Activated CD8-positive, alpha-beta T cell treated with anti-CD3 and anti-CD28 coated beads for 36 hours (primary cell): ENCODE measurements at places on chromosomes 13 and 19. TPM values are rescaled to one million over a fixed set of nuclear protein-coding genes. Genes with fewer than 3 reads are reported as not detected.
A peak's percentile ranks its signal among the peaks of the same experiment; 100 is the strongest.

- DNase-seq, result no peak
Observed at GRCh38 chr13:28872427-28873176, 52.5 kb downstream of the MTUS2 start.

- no peak for DNase-seq
Observed at GRCh38 chr13:24851546-24851945, 87.6 kb downstream of the RNF17 start.

DNA sequence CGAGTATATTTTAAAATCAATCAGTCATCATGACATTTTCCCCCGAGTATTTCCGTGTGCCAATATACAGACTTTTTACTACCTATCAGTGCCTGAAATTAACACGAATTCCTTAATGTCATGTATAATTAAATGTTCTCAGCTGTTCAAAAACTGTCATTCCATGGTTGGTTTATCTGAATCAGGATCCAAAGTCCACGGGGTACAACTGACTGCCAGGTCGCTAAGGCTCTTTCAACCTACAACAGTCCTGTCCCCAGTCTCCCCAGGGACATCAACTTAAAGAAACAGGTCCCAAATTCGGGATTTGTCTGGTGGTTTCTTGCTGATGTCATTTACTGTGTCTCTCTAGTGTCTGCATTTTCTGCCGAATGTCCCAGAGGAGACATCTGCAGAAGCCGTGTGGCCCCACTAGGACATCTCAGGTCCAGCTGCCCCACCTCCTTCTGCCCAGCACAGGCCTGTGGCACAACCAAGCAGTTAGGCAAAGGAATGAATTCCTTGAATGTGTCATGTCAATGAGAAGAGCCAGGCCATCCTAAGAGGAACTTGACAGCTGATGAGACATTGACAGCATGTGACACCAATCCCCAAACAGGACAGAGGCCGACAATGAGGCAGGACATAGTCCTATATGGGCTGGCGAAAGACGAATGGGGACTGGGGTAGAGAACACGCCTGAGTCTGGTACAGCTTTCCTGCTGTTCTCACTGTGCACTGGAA lies 109.5 kb downstream of the STK24 start:
- DNase-seq, result no peak

DNA sequence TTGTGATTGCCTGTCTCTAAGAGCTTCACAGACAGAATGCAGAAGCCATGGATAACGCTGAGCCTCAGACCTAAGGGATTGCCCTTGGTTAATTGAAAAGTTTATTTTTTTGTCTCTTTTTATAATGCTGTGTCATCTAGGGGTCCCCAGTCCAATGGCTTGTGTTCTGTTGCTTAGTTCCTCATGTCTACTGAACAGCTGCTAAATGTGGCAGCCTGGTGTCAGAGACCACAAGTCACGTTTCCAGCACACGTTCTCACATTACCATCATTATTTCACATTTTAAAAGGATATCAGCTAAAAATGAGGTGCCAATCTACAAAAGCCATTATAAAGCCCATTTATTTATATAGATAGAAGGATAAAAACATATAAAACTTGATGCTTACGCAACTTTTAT lies 1362.0 kb downstream of the PCDH9 start:
- DNase-seq, result no peak

GRCh38 chr19:2548966-2549365 lies 73.0 kb downstream of the GADD45B start:
- no peak for DNase-seq

- no peak for DNase-seq
Observed at GRCh38 chr19:32164384-32164992, 180.9 kb upstream of the ZNF507 start.

- no peak for DNase-seq
Observed at GRCh38 chr19:55442372-55442961, 633 bp downstream of the SHISA7 start.

- DNase-seq, result no peak
Observed at GRCh38 chr19:1170938-1171754, 2.9 kb downstream of the SBNO2 start.

DNA sequence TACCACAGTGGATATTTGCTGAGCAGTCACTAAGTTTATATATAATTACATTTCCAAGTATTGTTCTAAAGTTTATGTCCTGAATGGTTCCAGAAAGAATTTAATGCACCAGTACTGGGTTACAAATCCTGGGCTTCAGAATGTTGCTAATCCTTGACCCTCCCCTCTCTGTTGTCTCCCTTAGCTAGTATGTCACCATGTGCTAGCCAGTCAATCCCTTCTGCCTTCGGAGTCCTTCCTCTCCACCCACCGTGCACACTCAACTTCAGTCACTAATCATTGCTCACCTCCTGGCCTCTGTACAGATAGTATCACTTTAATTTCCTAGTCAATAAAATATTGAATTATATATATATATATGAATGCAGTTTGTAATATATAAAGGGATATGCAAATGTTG lies 7.5 kb downstream of the FAM124A start:
- DNase-seq, result no peak

- peak; percentile 30 for DNase-seq
Observed at GRCh38 chr13:60627071-60627686, 230.2 kb downstream of the TDRD3 start.

DNA sequence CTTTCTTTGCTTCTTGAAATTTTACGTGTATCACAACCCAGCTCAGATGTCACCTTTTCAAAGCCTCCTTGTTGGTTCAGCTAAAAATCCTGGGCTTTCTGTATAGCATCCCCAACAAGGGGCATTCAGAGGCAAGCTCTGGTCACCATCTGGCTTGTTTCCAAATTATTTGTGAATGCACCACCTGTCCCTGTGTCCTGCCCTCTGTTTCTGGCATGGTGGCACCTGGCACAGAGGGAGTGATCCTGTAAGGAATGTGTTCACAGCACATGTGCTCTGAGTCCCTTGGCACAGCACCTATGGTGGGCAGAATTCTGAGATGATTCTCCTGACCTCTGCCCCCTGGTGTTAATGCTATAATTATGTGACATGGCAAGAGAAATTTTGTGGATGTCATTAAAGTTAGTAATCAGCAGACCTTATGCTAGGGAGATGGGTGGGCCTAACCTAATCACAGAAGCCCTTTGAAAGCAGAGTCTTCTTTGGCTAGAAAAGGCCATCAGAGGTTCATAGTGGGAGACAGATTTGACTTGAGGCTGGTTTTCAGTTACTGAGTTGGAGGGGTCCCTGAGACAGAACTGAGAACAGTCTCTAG lies 76.3 kb downstream of the ZNF429 start:
- DNase-seq, result no peak

DNA sequence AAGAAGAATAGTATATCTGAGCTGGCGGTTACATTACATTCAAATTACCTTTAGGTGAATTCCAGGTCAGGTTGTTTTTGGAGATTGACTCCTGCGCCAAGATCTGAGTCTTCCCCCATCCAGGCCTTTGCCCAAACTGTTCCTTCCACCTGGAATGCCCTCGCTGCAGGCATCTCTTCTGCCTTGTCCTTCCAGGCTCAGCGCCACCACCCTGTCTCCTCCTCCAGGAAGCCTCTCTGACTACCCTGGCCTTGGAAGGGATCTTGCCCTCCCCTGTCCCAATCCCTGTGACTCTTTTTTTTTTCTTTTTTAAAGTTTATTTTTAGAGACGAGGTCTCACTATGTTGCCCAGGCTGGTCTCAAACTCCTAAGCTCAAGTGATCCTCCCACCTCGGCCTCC lies 1.7 kb upstream of the HOMER3 start:
- DNase-seq, result no peak

GRCh38 chr13:105579821-105580710 lies 955.4 kb downstream of the EFNB2 start:
- DNase-seq, result no peak

GRCh38 chr19:16400911-16401591 lies 70.7 kb downstream of the EPS15L1 start:
- peak; percentile 23 for DNase-seq

GRCh38 chr13:109204657-109205056 lies 575.2 kb downstream of the MYO16 start:
- DNase-seq, result no peak

DNA sequence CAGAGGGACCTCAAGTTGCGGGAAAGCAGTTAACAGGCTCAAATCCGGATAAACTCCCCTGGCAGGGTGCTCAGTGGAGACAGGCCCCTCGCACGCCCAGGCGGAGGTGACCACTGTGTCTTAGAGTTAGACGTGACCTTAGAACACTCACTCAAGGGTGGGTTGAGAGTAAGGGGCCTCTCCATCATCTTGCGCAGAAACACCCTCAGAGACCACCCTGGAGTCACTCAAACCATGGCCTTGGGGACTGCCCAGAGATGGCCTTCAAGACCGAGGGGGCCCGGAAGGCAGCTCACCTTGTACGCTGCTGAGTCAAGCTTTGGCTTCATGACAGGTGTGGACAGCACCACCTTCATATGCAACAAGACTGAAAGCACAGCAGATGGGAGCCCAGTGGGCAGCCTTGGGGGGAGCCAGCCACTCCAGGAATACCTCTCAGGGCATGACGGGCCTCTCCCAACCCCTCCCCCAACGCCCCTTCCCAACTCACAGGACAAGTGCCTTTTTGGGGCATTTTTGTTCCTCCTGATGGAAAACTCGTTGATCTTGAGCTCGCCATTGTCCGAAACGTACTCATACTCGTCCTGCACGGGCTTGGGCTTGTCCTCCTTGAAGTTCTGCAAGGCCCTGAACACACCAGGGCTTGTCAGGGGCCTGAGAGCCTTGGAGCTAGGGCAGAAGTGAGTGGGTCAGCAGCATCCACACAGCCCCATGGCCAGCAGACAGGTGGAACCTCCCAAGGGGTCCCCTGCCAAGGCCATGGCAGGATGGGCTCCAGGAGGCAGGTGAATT lies 229.2 kb downstream of the TUBA3C start:
- DNase-seq, result no peak

DNA sequence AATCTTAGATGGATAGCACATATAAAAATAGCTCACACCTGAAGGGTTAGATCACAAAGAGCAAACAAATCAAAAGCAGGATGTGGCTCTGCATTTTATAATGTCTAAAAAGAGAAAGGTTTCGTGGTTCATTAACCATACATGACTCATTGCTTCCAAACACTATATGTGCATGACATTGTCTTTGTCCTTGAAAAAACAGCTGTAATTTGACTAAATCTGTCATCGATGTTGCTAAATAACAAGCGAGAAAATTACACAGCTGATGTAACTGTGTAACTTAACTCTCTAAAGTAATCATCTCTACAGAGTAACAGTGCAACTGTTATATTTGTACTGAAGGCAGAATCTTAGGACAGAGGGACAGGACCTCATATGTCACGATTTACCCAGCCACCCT lies 383.1 kb upstream of the GPC6 start:
- no peak for DNase-seq

DNA sequence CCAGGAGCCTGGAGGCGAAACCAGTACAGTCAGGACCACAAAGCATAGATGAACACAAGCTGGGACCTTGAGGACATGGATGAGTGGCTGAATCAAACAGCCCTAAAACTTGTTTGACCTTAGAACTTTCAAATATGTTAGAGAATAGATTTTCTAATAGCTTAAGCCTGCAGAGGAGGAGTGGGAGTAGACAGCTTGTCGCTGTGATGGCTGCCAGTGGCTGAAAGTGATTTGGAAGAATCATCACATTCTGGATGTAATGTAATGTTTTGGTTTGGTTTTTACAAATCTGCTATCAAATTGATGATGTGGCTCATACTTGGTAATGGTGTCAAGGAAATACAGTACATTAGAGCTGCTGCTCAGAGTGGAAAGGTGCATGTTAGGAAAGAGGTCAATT lies 12.0 kb downstream of the IGFL3 start:
- DNase-seq, result no peak

GRCh38 chr13:74093691-74094090 lies 40.5 kb downstream of the KLF12 start:
- no peak for DNase-seq

GRCh38 chr13:33696530-33696929 lies 121.4 kb upstream of the RFC3 start:
- DNase-seq, result no peak

DNA sequence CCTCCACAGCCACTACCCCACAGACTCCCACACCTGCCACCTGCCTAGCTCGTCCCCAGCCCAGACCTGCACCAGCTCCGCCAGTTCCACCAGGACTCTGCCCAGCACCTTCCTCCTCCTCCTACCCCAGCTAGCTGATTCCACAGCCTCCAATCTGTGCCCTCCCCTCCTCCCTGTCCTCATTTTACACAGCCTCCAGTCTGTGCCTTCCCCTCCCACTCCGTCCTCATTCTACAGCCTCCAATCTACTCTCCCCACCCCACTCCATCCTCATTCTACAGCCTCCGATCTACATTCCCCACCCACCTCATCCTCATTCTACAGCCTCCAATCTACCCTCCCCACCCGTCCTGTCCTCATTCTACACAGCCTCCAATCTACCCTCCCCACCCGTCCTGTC lies 7.3 kb downstream of the MYDGF start:
- no peak for DNase-seq

- no peak for DNase-seq
Observed at GRCh38 chr19:5040544-5041167, 71.7 kb downstream of the KDM4B start.

DNA sequence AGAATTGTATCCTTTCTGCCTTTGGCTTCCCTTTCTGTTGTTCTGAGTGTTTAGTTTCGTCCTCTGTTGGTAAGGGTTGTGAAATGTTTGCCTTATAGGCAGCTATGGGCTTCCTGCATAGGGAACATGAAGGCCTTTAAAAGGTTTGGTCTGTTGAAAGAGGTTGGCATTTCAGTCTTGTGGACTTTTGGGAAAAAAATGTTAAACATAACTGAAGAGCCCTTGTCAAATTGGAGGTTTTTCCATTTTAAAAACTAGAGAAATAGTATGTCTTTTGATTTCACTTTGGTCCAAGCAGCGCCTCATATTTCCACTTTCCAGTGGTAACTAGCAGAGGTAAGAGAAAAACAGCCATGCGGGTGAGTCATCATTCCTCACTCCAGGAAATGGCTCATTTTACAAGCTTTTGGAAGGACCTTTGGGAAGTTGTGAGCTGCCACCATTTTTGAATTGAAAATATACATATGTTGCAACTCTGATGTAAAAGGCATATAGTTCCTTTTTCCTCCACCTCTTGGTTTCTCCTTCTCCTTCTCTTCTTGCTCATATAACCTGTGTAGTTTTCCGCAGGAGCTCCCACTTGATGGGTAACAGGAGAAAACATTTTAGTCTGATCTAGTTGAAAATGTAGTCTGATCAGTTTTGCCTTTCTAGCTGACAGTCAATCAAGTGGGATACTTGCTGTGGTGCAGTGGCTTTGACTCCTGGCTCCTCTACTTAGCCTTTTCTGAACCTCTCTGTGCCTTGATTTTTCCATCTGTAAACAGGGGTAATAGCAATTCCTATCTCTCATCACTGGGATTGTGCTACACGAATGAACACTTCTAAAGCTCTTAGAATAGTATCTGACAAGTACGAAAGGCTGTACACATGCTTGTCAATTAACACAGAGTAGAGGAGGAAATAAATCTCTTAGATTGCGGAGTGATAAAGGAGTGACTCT lies 23.0 kb downstream of the GPC6 start:
- DNase-seq, result no peak

The TPM4 gene
- 232 TPM for total RNA-seq

The RB1 gene
- total RNA-seq, result 26.4 TPM

The CEACAM4 gene
- total RNA-seq, result not detected

The GPR180 gene
- total RNA-seq, result 7.5 TPM

The NKPD1 gene
- total RNA-seq, result 0.16 TPM

The FAM83E gene
- total RNA-seq, result 4.7 TPM

The MISP3 gene
- 1.4 TPM for total RNA-seq

The CLDN10 gene
- total RNA-seq, result not detected

The PDE4A gene
- total RNA-seq, result 24.6 TPM

The DACH1 gene
- total RNA-seq, result not detected

The CASP14 gene
- not detected for total RNA-seq

The ERF gene
- 60.0 TPM for total RNA-seq
